Gastrocnemius medialis (tissue), 4 donors: ENCODE measurements at places on chromosomes 2 and 18.

DNA sequence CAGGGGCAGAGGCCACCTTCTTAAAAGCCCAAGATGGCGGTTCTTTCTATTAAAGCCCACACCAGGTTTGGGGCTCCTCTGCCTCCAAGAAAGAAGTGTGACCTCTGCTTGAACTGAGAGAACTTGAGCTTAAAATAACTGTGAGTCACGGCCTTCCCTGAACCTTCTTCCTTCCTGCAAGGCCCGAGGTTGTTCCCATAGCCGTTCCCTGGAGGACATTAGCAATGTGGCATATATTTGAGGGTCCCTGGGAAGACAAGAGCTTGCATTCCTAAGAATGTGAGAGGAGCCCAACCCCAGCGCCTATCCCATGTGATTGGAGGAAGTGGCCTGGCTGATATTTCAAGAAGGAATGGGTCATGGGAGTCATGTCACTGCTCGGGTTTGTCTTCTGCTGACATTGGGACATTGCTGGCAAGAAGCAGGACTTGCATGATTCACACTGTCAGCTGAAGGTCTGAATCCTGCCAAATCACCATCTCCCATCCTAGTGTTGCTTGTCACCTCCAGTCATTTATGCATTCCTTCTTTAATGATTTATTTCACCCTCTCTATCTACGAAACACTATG is 168.1 kb downstream of the TRIB2 start:
- peak; percentile 52 for DNase-seq

GRCh38 chr2:2146969-2147900 is 183.8 kb downstream of the MYT1L start:
- DNase-seq: no peak

DNA sequence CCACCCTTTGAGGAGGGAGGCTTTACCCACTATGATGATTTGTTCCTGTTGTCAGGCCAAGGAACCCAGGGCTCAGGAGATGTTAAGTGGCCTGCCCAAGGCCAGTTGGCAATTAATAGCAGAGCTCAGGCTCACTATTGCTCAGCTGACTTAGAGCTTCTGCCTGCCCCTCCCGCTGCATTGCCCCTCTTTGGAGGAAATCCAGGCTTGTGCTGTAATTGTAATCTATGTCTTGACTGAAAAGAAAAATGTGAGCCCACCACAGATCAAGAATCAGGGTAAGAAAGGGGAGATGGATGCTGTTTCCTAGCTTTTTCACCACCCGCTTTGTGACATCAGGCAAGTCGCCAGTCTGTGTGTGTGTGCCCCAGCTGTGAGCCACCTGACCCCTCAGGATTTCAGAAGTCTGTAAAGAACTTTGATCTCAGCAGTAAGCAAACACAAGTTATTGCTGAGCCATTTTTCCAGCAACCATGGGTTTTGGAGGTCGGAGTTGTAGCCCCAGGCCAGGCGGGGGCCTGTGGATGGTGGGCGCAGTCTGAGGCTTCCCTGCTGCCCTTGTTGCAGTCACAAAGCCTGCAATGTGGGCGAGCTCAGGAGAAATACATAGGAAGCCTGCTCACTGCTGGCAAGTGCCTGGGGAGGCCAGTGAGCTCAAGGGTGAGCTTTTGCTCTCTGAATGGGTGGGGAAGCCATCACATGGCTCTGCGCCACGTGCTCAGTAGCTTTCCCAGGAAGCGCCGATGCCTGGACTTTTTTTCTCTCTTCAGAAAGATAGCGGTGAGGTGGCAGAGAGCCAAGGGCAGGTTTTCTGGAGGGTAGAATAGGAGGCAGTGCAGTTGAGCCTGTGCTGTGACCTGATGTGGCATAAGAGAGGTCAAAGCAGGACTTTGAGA is 6.1 kb downstream of the CABLES1 start:
- peak; percentile 27 for DNase-seq

GRCh38 chr18:77079954-77080682 is 52.5 kb downstream of the MBP start:
- no peak for DNase-seq

GRCh38 chr2:44825702-44826101 is 115.8 kb upstream of the SIX3 start:
- DNase-seq: no peak

- no peak for DNase-seq
Observed at GRCh38 chr2:239402666-239403065, 1.8 kb upstream of the HDAC4 start.

- DNase-seq: peak; percentile 62
Observed at GRCh38 chr18:62999392-62999791, 284.1 kb downstream of the PHLPP1 start.

DNA sequence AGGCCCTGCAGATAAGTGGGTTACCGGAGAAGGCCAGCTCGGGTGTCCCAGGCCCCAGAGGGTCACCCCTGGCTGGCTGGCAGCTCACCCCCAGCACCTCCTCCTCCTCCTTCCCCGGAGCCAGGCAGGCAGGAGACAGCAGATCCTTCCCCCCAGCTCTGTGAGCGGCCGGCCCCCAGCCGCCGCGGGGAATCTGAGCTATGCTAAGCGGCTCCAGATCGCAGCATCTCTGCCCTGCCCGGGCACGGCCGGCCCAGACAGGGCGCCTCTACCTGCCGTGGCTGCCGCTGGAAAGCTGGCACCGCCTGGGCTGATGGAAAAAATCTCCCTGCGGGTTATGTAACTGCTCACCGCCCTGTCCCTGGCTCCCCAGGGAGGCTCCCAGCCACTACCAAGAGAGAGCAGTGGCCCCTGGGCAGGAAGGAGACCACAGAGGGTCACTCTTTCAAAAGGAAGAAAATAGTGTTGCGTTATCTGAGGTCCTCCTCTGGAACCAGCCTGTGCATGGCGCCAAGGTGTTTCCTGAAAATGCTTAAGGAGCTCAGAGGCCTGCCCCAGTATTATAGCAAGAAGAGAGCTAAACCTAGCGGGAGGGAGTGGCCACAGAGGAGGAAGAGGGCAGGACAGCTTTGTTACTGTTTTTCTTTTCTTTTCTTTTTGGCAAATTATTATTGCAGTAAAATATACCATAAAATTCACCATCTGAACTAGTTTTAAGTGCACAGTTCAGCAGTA is 179.0 kb downstream of the SMAD7 start:
- DNase-seq: no peak

GRCh38 chr18:23737578-23737977 is 48.3 kb downstream of the LAMA3 start:
- no peak for DNase-seq

GRCh38 chr2:147923846-147924245 is 79.0 kb downstream of the ACVR2A start:
- DNase-seq: no peak

DNA sequence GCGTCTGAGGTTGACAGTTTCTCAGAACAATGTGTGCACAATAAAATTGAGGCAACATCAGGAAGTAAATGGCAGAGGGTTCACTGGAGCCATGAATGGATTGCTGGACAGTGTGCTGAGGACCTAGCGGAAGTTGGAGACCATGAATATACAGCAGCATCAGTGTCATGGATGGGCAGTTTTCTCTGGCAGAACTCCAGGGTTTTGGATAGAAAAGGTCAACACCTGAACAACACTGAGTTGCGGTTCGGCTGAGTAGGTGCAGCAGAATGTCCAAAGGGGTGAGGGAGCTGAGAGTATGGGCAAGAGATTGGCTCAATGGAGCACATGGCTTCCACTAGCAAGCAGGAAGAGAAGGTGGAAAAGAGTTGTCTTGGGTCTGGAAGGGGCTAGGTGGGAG is 73.7 kb downstream of the DNER start:
- DNase-seq: no peak

DNA sequence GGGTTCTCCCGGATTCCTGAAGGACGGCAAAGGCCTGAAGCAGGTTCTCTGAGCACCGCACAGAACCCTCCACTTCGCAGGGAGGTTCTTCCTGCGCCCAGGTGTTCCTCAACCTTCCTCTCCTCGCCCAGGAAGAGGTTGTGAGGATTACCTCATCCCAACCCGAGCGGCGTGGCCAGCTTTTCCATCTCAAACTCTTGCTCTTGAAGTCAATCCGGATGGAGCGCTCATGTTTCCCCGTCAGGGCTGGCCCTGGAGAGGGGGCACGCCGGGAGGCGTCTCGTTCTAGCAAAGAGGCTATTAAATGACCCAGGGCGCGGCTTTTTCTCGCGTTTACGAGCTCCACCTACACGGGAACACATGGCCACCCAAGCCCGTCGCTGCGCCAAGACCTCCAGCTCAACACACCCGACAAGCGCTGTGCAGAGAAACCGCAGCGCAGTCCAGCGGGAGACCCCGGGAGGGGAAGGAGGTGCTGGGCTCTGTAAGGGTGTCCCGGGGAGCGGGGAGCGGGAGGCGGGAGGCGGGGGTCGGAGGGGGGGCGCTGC is 540 bp upstream of the RAB10 start:
- DNase-seq: peak; percentile 33

- DNase-seq: no peak
Observed at GRCh38 chr2:74089816-74090745, 57.6 kb downstream of the BOLA3 start.

DNA sequence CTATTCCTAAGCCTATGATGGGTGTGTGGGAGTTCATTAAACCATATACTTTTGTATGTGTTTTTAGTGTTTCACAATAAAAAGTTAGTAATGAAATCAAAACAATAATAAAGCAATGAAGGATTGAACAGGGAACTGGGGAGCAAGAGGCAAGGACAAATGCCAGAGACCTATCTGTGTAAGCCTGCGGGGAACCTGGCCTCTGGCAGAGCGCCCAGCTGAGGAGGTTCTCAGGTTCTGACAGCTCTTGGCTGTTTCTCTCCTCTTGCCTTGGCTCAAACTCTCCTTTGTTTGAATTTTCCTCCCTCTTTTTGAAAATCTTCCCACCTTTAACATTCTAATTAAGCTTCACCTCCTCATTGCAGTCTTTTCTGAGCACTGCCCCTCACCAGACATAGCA is 200.0 kb upstream of the NCKAP5 start:
- no peak for DNase-seq

DNA sequence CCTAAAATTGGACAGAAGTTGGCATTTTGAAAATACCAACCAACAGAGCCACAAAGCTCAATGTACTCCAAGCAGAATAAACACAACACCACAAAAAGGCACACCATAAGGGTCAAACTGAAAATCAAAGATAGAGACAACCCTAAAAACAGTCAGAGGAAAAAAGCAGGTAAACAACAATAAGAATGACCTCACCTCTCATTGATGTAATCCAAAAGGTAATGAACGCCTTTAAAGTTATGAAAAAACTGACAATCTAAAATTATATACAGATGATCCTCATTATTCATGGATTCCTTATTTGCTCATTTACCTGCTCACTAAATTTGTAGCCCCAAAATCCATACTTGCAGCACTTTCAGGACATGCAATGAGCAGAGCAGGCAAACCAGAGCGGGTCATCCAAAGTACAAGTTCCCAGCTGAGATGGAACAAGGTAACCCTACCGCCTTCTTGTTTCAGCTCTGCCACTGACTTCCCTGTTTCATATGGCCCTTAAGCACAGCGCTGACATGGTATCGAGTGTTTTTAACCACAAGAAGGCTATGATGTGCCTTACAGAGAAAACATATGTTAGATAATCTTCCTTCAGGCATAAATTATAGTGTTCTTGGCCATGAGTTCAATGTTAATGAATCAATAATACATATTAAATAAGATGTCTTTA is 17.0 kb downstream of the RTN4 start:
- DNase-seq: no peak

DNA sequence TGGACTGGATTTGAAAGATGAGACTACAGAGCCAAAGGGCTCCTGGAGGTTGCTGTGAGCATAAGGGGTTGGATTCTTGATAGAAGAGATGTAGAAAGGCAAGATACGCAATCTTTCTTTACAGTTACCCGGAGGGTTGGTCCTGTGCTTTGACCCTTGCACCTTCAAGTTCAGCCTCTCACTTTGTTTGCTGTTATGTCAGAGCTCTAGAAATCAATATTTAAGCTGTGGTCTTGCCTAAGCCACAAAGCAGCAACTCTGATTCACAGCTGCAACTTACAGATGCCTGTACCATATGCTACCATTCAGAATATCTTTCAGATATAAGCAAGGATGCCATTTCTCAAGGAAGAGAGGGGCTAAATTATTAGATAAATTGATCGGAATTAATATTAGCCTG is 943.1 kb upstream of the LRRTM1 start:
- DNase-seq: no peak

GRCh38 chr2:108958002-108958401 is 31.0 kb downstream of the EDAR start:
- no peak for DNase-seq

- DNase-seq: no peak
Observed at GRCh38 chr2:213980883-213981282, 430.0 kb upstream of the VWC2L start.

GRCh38 chr2:202306034-202306433 is 40.5 kb downstream of the NOP58 start:
- DNase-seq: no peak

GRCh38 chr2:159546039-159546438 is 70.3 kb downstream of the BAZ2B start:
- no peak for DNase-seq

DNA sequence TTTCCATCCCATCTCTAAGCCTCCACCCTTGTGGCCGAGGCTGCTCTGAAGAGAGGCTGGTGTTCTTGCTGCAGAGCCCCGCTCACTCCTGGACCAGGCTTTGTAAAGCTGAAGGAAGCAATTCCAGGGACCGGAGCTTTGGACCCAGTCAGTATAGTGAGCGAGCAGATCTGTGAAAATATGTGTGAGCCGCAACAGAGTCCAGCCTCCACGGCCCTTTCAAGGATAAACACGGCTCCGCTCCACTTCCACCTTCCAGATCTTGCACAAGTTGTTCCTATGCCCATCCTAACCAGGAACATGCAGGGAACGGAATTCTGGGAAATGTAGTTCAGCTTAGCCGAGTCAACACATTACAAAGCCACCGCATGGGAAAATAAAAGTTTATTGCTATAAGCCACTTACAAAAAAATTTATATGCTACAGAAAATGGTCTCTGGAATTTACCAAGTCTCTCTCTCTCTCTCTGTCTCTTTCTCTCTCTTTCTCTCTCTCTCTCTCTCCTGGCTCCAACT is 151.7 kb upstream of the ZNF521 start:
- DNase-seq: peak; percentile 41

- no peak for DNase-seq
Observed at GRCh38 chr18:9787036-9787435, 78.9 kb downstream of the RAB31 start.
